Hematopoietic multipotent progenitor cell (in vitro differentiated cells): ENCODE measurements at places on chromosomes 4 and X.

- DNase-seq: no peak
Measured at GRCh38 chrX:76184276-76184675, 11.4 kb downstream of the PBDC1 start.

- no peak for DNase-seq
Measured at GRCh38 chrX:155231163-155231562, 14.9 kb downstream of the VBP1 start.

DNA sequence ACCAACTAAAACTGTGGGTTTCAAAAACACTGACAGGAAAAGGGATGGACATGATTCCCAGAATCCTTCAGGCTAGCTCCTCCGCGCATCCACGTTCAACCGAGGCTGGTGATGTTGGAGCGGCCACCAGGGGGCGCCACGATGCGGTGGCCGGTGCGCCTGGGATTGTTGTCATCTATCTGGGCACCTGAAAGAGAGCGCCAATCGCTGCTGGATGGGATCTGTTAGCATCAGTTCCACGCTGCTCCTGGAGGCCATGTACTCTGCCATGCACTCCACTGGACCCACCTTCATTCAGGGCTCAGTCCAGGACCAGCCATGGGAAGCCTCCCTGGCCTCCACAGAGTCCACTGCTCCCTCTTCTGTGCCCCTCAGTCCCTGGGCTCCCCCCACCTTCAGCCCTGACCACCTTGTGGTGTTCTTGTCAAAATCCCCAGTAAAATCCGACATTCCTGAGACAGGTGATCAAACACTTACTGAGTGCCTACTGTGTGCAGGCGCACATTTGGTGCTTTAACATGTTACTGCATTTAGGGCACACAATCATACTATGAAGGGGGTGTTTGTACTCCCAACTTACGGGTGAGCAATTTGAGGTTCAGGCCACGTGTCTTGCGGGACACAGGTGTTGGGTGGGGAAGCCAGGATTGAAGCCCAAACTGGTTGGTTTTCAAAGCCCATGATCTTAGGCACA lies 71.1 kb downstream of the CRMP1 start:
- no peak for DNase-seq

DNA sequence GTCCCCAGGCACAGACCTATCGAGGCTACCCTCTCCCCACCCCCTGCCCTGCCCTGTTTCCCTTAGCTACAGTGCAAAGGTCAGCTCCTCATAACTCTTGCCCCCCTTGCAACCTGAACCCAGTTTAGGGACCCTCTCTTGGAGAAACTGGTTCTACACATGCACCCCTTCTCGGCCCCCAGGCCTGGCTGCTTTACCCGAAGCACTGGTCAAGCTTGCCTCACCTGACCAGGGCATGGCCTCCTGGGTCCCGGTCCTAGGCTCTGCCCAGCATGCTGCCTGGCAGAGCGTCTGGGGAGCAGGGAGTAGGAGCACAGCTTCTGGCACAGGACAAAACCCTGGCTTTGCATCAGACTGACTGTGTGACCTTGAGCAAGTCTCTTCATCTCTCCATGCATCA lies 28.0 kb downstream of the ZNF185 start:
- DNase-seq: no peak

GRCh38 chr4:42453612-42454011 lies 56.3 kb downstream of the SHISA3 start:
- no peak for DNase-seq

DNA sequence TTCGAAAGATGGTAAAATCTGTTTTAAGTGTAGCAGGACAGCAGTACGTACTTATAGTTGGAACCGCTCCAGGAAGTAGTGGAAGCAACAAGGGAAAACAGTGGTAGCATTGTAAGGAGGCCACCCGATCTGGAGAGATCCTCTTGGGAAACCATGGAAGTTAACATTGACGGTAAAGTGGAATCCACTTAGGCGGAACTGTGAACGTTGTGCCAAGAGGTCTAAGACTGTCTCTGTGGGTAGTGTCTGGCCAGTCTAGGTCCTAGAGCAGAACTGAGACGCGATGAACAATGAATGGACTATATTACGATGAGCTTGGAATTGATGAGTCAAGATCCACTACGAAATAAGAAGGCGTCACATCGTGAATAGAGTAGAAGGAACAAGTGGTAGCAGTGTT lies 124.0 kb downstream of the TENM3 start:
- DNase-seq: no peak

- no peak for DNase-seq
Measured at GRCh38 chrX:150690126-150690525, 3.1 kb upstream of the MTMR1 start.

- DNase-seq: no peak
Measured at GRCh38 chr4:113708250-113708649, 53.3 kb downstream of the CAMK2D start.

DNA sequence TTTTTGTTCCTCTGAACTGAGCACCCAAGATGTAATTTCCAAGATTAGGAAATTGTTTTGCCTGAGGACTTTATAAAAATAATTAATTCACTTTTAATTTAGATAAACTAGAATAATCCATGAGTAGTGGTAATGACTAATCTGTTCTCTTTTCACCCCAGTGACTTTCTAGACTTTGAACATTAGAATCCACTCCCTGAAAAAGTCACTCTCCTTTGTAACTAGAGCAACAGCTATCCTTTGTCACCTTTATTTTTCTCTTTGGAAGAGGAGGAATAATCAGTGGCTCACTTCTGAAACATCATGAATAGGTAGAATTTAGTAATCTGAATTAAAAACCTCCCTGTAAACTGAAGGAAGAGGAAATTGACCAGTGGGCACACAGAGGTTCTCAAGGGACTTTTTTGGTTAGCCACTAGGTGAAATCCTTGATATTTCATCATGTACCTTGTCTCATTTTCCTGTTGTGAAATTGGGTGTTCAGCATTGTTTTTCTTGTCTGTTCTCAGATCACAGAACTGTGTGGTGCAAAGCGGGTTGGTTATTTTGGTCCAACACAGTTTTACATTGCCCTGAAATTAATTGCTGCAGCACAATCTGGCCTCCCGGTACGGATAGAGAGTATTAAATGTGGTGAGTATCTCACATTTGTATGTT lies 59.4 kb downstream of the REPS2 start:
- no peak for DNase-seq

- no peak for DNase-seq
Measured at GRCh38 chrX:77447653-77448569, 722 bp downstream of the FGF16 start.

GRCh38 chrX:68807818-68808217 lies 21.0 kb upstream of the EFNB1 start:
- DNase-seq: no peak

DNA sequence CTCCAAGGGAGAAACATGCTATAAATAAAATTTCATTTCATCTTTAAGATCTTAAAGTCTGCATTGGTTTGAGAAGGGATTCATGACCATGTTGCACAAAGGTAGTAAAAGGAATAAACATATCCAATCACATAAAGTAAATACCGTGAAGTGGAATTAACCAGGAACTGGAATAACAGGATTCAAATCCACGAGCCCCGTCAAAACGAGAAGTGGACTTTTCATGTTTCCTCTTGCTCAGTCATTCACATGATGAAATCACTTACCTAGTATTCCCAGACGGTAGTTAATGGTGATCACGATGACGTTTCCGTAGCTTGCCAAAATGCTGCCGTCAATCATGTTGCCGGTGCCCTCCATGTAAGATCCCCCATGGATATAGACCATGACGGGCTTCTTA lies 199.7 kb downstream of the NLGN4X start:
- DNase-seq: no peak
